ENCODE measurements at places on chromosomes 4 and X.

- DNase-seq: no peak
Observed at GRCh38 chrX:20668550-20668949, 401.8 kb upstream of the RPS6KA3 start.

- DNase-seq: no peak
Observed at GRCh38 chrX:87572901-87573300, 55.3 kb downstream of the KLHL4 start.

GRCh38 chr4:167622481-167623240 lies 388.4 kb upstream of the SPOCK3 start:
- DNase-seq: peak; percentile 69

- no peak for DNase-seq
Observed at GRCh38 chrX:139831017-139831416, 101.8 kb downstream of the ATP11C start.

GRCh38 chr4:108532738-108533137 lies 87.6 kb upstream of the RPL34 start:
- no peak for DNase-seq

DNA sequence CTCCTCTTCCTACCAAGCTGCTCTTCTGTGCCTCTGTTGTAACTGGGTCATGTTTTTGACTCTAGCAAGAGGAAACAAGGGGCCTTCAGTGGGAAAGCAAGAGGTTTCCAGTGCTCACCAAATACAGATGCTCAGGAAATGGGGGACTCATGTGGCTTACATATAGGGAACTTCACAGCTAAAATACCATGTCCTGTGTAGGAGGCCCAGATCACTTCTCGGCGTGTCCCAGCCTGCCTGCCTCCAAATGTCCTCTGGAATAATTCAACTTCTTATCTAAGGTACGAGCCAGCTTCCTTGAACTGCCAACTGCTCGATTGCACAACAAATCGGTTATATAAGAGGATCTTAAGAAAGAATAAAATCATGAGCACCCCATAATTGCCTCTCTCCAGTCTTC lies 161.3 kb downstream of the KIT start:
- no peak for DNase-seq

DNA sequence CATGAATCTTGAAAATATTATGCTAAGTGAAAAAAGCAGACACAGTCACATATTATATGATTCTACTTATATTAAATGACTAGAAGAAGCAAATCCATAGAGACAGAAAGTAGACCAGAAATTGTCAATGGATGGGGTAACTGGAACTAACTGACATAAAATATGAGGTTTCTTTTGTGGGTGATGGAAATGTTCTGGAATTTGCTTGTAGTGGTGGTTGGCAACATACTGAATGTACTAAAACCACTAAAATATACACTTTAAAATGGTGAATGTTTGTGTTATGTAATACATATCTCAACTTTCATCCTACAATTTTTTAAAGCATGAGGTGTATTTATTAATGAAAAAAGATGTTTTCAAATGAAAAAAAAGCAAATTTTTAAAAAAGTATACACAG lies 14.7 kb downstream of the CNOT6L start:
- no peak for DNase-seq

DNA sequence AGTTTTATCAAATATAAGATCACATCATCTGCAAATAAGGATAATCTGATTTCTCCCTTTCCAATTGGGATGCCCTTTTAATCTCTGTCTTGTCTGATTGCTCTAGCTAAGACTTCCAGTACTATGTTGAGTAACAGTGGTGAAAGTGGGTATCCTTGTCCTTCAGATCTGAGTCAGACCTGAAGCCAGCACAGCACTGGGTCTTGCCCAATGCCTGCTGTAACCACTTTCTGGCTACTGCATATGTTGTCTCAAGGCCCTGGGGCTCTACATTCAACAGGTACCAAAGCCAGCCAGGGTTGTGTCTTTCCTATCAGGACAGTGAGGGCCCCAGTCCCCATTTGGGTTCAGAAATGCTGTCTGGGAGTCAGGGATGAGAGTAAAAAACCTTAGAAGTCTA lies 90.3 kb downstream of the CYSLTR1 start:
- no peak for DNase-seq

All from neural crest cell (in vitro differentiated cells).